ELR (cell line): ENCODE measurements at places on chromosomes 5 and 9.

DNA sequence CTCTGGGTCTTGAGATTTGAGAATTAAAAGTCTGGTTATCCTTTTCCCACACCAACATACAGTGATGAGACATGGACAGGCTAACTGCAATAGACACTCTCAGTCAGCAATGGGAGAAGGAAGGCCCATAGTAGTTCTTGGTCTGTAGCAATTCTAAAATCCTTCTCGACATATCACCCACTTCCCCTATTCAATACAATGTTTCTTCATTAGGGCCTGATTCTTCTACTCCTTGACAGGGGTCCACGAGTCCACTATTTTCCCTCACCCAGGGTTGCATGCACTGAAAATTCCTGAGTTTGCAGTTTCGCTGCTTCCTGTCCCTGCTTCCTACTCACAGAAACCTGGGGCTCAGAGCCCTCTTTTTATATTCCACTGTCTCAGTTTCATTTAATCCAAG, 402.8 kb downstream of the MAT2B start:
- no peak for DNase-seq

DNA sequence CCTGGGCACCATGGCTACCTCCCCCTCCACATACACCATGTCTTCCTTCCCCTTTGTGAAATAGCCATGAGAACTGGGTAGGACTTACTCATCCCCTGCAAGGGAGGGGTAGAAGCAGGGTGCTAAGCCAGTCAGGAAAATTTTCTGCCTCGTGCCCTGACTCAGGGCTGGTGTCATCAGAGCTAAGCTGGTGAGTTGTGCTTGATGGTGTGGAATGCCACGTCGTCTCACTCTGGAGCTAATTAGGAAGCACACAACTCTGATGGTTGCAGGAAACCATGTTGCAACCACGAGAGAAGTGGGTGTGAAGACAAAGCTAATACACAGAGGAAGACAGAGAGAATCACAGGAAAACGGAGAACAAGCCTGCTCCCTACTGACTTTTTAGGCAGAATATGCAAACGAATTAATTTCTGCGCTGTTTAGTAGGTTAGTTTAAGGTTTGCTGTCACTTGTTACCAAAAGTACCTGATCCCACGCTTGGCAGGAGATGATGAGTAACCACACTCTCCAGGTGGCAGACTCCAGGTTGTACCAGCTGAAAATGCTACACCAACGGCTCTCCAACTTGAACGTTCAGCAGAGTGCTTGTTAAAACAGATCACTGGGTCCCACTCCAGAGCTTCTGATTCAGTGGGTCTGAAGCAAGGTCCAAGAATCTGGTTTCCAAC, 54.5 kb downstream of the STK10 start:
- peak; percentile 92 for DNase-seq

DNA sequence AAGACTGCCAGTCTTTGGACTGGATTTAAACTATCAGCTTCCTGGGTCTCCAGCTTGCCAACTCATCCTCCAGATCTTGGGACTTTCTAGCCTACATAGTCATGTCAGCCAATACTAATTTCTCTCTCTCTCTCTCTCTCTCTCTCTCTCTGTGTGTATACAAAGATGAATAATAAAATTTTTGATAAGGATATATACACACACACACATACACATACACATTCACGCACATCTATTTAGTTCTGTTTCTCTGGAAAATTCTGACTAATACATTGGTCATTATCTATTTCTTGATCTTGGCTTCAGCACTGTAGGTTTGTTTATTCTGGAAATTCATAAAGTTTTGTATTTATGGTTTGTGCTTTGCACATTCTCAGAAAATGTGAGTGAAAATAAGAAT, 1606.2 kb upstream of the NUDT12 start:
- peak; percentile 59 for DNase-seq

- no peak for DNase-seq
Measured at GRCh38 chr9:4994166-4994890, 9.3 kb downstream of the JAK2 start.

DNA sequence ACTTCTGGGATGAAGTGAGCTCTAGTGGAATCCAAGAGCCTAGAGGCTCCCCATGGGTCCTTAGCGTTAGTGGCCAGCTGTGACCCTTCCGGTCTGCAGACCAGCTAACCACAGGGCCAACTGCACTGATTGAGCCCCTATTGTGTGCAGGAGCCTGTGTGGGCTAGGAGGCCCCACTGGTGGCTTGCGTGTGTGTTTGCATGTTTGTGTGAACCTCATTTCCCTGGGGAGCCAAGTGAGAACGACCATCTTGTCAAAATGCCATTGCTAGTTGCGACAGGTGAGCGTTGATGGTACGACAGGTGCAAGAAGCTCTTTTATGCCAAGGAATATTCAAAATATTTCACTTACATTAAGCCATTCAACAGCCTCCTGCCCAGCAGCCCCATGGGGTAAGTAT, 44.1 kb upstream of the ANKRD33B start:
- no peak for DNase-seq
